ENCODE measurements at places on chromosomes 5 and 9.

- DNase-seq = no peak
Observed at GRCh38 chr9:96064826-96065481, 189.5 kb downstream of the ERCC6L2 start.

DNA sequence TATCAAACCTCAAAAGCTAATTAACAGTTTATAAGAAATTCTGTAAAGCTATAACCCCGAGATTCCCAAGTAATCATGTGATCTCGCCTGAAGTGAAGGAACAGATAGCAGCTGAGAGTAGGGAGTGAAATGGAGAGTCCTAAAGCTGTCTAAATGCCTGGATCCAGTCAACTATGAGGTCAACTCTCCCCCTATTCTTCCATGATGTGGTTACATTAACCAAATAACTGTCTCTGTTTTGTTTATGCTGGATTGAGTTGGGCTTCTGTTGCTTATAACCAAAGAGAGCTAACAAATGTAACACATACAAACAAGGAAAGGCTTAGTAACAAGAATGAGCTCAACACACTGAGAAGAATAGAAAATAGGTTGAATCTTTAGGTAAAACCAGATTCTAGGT is 41.6 kb downstream of the GKAP1 start:
- no peak for DNase-seq

GRCh38 chr5:153938191-153938842 is 100.4 kb downstream of the FAM114A2 start:
- no peak for DNase-seq

DNA sequence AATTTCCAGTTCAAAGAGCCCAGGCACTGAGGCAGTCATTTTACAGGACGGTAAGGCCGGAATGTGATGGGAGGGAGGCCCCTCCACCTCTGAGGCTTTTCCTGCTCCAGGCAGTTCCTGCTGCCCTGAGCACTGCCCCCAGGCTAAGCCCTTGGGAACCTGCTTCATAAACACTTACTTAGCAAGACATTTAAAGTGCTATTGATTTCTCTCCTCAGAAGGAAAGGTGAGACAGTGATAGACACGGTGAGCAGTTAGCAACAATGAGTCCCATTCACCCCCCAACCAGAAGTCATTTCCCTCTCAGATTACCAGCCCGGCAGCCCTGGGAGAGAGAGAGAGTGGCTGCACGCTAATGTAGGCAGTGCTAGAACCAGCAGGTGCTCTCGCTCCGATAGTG is 462.5 kb downstream of the SPOCK1 start:
- no peak for DNase-seq

DNA sequence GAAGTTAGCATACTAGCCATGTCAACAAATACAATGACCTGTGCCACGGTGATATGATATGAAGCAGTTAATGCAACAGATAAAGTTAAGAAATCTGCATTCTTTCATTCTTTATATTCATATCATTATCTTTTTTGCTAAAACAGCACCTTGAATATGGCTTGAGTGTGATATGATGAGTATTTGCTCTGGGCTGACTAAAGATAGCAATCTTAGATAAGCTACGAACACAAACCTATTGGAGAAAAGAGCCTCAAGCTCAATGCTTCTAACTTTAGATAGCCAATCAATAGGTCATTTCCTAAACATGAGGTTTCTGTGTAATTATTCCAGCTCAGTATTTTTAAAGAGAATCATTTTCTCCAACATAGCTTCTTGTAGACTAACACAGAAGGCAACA is 61.7 kb downstream of the NR2F1 start:
- DNase-seq = no peak

DNA sequence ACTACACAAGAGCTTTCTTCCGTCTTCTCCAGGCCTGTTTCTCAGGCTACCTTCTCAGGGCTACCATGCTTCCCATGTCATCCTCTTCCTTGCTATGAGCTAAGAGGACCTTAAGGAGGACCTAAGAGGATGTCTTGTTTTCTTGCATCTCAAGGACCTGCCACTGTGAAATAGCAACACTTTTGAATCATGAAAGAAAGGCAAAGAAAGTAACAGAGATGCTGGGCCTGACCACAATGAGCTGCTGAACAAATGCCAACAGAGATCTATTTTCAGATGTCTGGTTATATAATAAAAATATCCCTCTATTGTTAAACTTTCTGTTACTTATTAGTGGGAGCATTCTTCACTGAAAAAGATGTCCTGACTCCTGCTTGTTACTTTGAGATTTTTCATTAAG is 36.7 kb upstream of the ANXA1 start:
- DNase-seq = no peak

DNA sequence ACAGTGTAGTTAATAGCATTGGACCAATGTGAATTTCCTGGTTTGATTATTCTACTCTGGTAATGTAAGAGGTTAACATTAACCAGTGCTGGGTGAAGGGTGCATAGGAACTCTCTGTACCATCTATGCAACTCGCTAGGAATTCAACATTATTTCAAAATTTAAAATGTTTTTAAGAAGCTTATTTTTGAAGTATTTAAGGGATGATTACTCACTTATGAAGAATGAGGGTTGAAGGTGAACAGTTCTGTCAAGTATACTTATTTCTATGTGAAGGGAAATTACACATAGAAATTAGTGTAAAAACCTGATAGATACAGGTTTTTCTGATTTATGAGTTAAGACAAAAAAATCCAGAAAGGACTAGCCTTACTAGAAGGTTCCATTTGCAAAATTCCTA is 165.8 kb downstream of the INSYN2B start:
- no peak for DNase-seq

DNA sequence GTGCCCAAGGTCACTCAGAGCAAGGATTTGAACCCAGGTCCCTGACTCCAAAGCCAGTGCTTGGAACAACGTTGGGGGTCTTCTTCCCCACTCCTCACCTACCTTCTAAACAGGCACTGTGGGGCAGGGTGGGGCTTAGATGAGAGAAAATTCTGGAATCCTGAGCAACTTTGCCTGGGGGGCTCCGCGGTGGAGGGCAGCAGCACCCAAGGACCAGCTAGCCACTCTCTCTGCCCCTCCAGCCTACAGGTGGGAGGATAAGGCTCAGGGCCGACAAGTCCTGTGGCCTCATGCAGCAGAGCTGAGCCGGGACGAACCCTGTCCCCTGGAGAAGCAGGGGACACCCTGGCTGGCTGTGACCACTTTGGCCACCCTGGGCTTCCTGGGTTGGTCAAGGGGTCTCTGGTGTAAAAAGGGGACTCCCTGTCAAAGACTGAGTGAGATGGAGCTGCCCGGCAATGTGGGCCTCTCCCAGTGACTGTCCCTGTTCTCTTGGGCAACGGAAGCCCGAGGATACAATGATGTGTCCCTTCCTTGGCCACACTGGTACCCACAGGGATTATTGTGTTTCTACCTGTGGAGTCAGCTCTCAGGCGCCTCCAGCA is 26.5 kb downstream of the CEL start:
- no peak for DNase-seq

Measured in pons (tissue), 1 donor.